ENCODE measurements at places on chromosomes 4 and X.

- DNase-seq, result no peak
Observed at GRCh38 chrX:2145692-2146367, 354.9 kb downstream of the DHRSX start.

DNA sequence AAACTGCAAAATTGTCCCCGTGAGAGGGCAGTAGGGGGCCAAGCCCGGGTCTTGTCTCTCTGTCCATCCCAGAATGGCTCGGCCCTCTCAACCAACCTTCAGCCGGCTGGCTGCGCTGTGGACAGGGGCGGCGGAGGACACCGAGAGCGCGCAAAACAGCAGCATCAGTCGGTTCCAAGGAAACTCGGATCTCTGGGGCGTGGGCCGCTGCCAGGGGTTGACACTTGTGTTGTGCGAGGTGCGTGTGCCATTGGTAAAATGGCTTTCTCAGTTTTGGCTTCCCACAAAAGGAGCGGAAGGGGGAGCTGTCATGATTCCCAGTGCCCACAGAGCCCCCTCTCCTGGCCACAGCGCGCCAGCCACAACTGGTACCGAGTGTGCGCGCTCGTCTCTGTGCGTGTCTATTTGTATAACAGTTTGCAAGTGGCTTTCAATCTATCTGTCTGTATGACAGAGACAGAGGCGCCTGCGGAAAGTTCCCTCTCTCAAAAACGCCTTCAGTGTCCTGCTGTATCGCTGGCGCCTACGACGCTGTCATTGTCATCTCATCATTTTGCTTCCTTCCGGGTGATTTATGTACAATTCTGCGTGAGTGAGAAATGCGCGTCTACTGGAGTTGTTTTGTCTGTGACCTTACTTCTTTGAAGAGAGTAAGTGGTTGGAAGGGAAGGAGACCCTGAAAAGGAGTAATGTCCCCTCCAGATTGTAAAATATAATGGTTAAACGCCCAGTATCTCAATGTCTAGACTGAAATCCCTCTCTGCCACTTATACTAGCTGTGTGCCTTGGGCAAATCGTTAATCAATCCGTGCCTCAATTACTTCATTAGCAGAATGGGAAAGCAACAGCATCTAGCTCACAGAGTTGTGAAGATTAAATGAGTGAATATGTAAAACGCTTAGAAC lies 1.8 kb downstream of the DKK2 start:
- DNase-seq, result no peak

DNA sequence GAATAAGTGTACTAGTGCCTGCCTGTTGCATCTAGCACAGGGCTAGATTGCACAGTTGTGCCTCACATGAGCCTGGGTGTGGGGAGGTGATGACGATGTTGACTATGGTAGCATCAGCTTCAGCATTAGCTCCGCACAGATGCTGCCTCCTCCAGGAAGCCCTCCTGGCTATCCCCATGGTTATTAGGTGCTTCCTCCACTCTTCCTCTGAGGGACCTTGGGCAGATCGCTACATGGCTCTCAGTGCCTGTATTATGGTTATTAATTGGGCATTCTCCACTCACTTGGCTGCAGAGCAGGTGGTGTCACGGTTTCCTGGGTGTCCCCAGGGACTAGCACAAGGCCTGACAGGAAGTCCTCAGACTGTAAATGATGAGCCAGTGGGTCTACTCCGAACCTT lies 325.6 kb downstream of the ARHGAP10 start:
- DNase-seq, result no peak

DNA sequence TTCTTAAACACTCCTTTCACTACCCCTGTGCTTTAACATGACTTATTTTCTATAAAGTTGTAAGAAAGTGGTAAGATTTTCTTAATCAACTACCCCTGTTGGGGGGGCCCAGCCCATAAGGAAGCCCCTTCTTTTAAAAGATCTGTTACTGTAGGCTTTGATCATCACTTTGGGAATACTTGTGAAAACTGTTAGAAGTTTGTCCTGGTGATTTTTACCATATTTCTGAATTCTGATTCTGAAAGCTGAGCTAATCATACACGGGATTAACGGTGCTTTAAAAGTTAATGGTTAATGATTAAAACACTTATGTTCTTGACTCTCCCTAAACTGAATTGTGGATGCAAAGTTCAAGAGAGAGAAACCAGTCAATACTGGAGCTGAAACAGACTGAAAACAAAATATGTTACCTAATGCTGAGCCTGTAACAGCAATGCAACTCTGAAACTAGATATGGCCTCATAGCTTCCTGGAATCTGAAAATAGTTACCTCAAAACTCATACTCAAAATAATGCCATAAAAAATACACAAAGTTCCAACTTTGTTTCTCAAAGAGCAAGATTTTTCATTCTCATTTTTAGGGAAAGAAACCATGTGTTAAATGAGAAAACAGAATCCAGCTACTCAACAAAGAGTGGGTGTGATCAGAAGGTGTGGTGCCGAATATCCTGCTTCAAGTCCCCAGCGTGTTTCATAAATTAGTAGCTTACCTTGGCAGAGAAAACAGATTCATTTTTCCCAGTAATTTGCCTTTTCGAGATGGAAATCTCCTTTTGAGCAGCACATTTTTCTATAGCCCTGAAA lies 31.6 kb downstream of the ADH7 start:
- no peak for DNase-seq

DNA sequence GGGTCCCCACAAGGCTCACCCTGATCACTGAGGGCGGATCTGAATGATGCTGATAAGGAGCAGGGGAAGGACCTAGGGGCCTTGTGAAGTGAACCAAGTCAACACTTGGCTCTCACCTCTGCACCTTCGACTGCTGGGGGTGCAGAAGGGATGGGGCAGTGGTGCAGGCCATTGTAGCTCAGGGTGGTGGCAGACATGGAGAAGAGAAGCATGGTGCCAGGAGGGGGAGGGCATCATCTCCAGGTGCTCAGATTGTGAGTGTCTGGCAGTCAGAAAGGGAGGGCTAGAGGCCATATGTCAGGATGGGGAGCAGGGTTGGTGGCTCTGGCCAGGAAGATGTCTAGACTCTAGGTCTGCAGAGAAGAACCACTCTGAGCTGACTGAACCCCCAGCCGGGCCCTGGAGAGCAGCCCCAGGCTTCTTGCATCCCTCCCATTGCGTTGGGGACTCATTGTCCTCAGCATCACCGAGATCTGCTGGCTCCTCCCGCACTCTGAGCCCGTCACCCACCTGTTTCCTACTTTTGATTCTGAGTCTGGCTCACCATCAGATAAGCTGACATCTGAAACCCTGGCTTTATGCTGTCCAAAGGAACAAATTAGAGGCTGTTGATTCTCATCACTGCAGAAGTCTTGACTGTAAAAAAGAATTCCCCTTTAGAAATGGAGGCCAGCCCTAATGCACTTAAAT lies 3.8 kb downstream of the APLN start:
- no peak for DNase-seq

- no peak for DNase-seq
Observed at GRCh38 chr4:140085062-140085622, 68.8 kb downstream of the MAML3 start.

DNA sequence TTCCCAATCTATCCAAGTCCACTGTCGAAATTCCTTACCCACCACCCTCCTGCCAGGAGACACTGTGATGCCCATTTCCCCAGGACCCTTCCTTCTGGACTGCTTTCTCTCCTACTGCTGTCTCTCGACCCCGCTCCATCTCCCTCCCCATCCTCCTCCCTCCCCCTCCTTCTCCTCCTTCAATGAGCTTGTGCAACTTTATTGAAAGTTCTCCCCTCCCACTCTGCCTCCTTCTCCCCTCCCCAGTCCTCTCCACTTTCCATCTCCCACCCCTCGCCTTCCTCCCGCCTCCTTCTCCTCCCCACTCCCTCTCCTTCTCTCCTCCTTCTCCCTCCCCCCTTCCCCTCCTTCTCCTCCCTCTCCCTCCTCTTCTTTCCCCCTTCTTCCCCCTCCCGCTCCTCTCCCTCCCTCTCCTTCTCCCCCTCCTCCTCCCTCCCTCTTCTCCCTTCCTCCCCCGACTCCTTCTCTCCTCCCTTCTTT lies 116.6 kb upstream of the FAT1 start:
- no peak for DNase-seq

All from activated naive CD8-positive, alpha-beta T cell treated with anti-CD3 and anti-CD28 coated beads for 36 hours (primary cell).